ENCODE measurements at places on chromosomes 5 and 9.

GRCh38 chr9:113957351-113957750, 81.2 kb downstream of the ZNF618 start:
- no peak for DNase-seq

DNA sequence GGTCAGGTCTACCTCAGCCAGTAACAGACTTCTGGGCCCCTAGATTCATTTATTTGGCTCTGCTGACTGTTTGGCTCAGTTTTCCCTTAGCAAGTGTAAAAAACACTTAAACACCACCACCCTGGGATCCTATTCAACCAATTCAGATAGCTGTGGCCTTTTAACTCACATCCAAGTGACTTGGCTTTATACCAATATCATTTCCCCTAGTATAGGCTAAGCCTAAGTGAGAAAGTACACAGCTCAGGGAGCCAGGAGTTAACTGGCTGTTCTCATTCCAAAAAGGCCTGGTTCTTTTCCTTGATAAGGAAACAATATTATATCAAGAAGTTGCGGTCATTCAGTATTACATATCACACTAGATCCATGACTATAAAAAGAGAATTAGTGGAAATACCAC, 163.5 kb downstream of the ARL15 start:
- no peak for DNase-seq

DNA sequence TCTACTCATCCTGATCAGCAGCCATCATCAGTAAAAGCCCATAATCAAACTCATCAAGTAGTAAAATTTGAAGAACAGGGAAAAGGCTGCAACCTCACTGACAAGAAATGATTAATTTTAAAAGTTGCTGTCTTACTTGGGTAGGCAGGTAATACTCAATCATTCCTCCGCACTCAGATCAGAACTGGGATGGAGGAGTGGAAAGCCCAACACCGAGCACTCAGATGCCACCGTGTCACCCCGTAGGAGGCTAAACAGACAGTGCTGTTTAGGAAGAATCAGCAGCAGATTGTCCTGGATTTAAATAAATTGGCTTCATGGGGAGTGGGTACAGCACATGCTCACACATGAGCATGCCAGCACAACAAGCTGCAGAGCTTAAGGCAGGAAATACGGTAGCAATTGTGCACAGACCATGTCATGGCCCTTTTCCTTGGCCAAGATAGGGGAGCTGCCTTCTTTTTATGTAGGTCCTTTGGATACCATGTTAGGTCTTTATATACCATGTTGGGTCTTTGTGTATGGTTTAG, 92.6 kb upstream of the CDH6 start:
- DNase-seq, result no peak

GRCh38 chr5:67969631-67970030, 245.9 kb upstream of the PIK3R1 start:
- DNase-seq, result no peak

- no peak for DNase-seq
These were observed 245.5 kb downstream of the AUH start for GRCh38 chr9:91116211-91116610.

GRCh38 chr5:110823571-110823970, 84.8 kb downstream of the SLC25A46 start:
- no peak for DNase-seq

- no peak for DNase-seq
These were observed 124.7 kb upstream of the LIFR start for GRCh38 chr5:38681029-38681706.

- DNase-seq, result no peak
These were observed 188.6 kb downstream of the PARP8 start for GRCh38 chr5:50855001-50855400.

GRCh38 chr9:69342769-69343168, 17.8 kb downstream of the ENTREP1 start:
- DNase-seq, result no peak

- DNase-seq, result no peak
These were observed 13.3 kb upstream of the WHRN start for GRCh38 chr9:114518599-114519022.

GRCh38 chr9:33346564-33346963, 55.8 kb downstream of the AQP7 start:
- DNase-seq, result no peak

- DNase-seq, result peak; percentile 25
These were observed 153.7 kb downstream of the INSYN2B start for GRCh38 chr5:169826618-169827017.

- no peak for DNase-seq
These were observed 48.4 kb upstream of the FUBP3 start for GRCh38 chr9:130530938-130531337.

DNA sequence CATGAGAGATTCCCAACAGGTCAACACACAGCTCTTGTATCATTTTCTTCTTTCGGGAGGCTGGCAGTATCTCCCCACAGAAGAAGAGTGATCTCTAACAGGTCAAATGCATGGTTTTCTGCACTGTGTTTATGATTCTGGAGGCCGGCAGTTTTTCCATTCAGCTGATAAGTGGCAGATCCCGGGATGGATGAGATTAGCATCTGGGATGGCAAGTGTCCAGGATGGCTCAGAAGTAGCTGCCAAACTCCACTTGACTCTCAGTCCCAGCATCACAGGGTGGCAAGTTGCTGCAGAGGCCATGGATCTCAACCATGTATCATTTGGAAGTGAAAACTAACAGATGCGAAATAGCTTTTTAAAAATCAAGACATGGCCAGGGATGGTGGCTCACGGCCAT, 97.8 kb upstream of the SLC44A1 start:
- DNase-seq, result no peak

DNA sequence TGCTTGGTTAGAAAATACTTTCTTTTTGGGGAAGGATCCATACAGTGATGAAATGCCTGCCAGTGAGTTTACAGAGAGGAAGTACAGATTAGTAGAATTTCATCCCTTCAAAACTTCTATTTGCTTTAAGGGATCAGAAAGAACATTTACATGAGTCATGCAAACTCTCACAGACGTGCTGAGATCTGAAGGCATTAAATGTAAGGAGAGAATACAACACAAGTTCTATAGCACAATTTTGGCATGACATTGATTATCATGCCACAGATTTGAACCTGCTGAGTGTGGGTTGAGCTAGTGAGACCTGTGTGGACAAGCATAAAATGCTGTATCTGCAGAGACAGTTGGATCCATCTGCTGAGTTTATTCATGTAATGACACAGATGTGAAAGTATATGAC, 613.6 kb upstream of the SEMA6A start:
- no peak for DNase-seq

- DNase-seq, result no peak
These were observed 42.5 kb upstream of the SH3PXD2B start for GRCh38 chr5:172496671-172497371.

DNA sequence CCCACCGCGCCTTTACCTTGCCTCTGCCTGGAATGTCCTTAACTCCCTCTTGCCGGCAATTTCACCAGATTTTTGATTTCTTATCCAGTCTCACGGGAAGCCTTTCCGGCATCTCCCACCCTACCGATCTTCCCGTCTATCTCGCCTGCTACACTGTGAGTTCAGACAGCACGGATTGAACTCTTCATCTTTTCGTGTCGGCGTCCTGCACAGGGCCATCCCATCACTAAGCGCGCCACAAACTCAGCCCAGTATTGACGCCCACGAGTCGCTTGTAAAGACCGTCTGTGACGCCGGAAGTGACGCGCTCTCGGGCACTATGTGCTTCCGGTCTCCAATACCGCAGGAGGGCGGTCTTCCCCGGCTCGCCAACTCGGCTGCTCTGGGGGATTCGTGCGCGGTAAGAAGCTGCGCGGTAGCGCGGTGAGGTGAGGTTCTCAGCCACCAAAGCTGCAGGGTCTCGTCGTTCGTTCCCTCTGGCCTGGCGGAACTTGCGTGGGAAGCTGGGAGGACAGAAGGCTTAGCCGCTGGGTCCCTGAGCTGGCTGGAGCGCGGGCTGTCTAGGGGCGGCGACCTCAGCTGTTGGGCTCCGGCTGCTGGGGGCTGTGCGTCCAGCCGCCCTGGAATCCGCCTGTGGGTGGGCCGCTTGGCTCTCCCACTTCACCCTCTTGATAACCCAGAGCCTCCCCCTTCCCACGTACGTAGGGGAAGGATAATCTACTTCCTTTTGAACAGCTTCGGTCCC, at the start of gene ZCCHC9:
TSS of gene ZCCHC9 (plus strand) at position 317 of the 745 bp plus-strand sequence. CDS start 3,171 bp downstream, outside the sequence.
- peak; percentile 80 for DNase-seq

DNA sequence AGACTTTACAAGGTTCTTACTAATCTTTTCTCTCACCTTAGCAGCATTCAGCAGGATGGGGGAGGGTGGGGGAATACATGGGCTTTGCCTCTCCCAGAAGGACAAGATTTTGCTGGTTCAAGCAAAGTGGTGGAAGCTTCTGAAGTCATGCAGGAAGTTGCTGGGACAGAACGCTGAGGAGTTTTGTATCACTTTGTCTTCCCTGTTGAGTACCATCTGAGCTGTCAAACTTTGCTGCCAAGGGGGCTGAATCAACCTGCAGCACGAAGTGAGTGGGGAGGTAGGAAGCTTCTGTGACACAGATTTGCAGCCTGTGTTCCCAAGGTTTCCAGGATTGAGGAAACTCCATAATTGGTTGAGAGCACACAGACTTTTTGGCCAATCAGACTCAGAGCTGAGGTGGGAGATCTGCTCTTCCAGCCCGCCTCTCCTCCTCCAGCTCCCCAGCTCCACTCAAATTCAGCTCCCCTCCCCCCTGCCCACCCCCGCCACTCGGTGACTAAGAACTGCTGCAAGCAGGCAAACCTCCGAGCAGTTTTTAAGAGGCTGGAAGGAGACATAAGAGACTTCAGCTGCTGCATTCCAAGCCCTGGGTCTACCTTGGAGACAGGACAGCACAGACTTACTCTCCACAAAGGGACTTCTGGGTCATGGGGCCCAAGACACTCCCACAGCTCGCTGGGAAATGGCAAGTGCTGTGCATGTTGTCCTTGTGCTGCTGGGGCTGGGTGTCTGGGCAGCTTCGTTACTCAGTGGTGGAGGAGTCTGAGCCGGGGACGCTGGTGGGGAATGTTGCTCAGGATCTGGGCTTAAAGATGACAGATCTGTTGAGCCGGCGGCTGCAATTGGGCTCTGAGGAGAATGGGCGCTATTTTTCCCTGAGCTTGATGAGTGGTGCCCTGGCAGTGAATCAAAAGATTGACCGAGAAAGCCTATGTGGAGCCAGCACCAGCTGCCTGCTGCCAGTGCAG, at the start of gene PCDHGC5:
TSS of gene PCDHGC5 (plus strand) at position 491 of the 971 bp plus-strand sequence. CDS start at position 651, 160 bp downstream.
- DNase-seq, result no peak

DNA sequence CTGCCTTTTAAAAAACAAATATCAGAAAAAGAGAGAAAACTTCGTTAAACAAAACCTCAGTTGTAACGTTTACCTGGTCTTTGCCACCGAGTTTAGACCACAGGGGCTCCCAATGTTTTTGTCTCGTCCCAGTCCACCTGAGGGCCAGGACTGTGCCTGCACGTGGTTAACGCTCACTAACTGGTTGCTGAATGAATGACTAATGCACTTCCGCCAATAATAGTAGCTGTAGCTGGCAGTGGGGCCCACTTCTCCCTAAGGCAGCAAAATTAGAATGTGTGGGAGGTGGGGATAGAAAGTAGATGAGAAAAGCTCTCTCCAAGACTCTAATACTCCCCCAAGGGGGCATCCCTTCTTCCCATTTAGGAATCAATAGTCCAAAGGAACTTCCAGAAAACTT, 29.1 kb upstream of the MED27 start:
- no peak for DNase-seq

- DNase-seq, result no peak
These were observed 54.1 kb upstream of the ABL1 start for GRCh38 chr9:130780865-130781504.

DNA sequence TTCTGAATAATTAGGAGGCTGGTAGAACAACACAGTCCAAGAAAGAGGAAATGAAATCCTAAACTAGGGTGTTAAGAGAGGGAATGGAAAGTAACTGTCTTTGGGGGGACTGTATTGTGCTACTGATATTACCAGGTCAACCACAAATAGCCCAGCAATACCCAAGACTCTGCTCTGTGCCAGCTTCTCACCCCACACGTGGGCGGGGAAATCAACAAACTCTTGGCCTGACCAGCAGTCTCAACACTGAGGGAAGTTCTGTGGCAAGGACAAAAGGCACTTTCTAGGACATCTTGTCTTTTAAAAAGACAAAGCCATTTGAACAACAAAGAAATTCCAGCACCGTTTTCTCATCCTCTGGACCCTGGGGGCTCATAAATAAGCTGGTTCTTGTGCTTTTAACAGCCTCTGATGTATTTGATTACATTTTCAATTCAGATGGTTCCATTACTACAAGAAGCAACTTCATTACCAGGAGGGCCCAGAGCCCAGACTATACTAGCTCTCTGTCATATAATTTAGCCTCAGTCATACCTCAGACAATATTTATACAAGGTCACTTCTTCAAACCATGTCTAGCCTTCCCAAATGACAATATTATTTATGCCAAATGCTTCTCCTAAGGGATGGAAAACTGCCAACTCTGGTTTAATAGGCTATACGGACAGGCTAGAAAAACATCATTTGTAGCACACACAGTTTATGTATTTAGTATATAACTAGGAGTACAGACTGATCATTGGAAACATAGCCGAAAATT, 297.8 kb downstream of the CWC27 start:
- no peak for DNase-seq

DNA sequence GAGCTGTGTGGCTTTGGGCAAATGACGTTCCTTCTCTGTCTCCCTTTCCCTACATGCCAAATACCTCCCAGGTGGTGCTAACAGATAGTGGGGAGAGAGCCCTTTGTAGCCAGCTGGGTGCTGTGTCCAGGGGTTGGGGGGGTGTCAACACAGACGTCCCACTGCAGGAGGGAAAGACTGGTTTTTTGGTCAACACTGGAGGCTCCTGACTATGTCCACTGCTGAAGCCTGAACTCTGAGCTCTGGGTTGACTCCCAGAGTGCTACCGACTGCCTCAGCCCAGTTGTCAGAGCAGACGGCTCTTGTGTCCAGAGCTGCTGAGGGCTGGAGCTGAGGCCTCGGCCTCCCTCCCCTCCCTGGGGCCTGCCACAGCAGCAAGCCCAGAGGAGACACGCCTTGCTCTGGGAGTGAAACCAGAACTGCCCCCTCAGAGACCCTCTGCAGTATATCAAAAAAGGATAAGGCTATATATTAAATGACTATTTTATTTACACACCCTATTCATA, 14.8 kb upstream of the SLC25A51 start:
- DNase-seq, result no peak

GRCh38 chr9:4126996-4127395, 172.9 kb downstream of the GLIS3 start:
- no peak for DNase-seq

- no peak for DNase-seq
These were observed 271.3 kb downstream of the KIAA0825 start for GRCh38 chr5:94347130-94347529.

- DNase-seq, result no peak
These were observed 77.3 kb upstream of the MAP3K1 start for GRCh38 chr5:56737951-56738606.

DNA sequence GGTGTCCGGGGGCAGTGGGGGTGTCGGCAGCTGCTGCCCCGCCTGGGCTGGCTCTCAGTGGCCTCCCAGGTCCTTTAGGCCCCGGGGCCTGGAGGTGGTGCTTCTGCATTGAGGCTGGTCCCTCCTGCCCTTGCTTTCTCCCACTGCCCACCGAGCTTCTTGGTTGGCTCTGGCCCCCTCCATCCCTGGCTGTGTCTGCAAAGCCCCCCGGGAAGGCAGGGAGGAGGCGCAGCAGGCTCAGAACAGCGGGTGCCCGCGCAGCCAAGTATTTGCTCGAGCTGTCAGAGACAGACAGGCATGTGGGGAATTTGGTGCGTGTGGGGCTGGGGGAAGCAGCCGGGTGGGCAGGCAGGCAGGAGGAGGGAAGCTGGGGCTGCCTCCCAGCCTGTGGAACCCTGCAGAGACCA, 11.5 kb downstream of the CXXC5 start:
- DNase-seq, result no peak

- no peak for DNase-seq
These were observed 314.5 kb downstream of the CCDC171 start for GRCh38 chr9:15867334-15867733.

All from K562 (cell line).